ENCODE measurements at places on chromosomes 5 and 9.

DNA sequence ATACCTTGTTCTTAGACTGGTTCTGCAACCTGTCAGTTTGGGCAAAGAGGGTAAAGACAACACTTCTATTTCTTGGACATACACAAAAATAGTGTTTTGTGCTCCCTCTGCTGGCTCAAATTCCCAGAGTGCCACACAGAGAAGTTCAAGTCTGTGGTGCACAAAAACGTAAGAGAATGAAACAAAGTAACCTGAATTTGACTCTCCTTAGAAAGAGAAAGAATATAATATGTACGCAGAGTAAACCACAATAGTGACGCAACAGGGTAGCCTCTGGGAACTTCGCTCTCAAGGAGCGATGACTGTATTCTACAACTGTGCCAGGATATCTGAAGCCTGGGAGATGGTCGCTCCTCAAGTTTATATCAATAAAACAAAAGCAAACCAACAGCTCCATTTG lies 18.5 kb downstream of the DDX31 start:
- no peak for DNase-seq

DNA sequence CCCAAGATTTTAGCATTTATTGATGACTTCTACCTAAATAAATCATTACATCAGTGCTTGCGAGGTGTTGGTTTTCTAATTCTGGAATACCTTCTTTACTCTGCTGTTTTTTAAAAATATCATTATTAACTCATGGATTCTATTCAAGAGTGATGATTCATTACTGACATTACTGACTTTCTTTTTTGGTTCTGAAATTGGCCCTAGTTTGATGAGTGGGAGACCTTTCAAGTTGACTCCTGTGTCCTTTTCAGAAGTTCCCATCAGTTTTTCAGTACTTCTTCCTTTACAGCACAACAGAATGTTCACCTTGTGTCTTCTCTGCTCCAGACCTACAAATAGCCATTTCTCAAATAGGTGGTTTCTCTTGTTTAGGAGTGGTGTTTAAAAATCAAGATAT lies 114.1 kb downstream of the PCSK5 start:
- no peak for DNase-seq

GRCh38 chr5:143057580-143057999 lies 287.4 kb downstream of the ARHGAP26 start:
- DNase-seq: no peak

- DNase-seq: no peak
These were observed 40.7 kb downstream of the SPTAN1 start for GRCh38 chr9:128593039-128593438.

DNA sequence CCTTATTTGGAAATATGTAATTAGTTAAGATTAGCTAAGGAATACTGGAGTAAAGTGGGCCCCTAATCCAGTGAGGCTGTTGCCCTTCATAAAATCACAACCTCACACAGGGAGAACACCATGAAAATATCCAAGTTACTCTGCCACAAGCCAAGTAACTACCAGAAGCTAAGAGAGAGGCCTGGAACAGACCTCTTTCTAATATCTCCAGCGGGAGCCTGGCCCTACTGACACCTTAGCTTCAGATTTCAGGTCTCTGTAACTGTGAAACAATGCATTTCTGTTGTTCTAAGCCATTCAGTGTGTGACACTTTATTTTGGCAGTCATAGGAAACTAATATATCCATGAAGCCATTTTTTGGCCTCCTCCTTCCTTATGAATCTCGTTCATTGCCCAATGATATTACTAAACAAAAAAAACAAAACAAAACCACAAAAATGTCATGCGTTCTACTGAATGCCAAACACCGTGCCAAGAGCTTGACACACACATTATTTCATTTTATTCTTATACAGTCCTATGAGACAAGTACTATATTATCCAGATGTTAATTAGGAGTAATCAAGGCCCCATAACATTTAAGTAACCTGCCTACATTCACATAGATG lies 699.0 kb downstream of the MAT2B start:
- DNase-seq: no peak

DNA sequence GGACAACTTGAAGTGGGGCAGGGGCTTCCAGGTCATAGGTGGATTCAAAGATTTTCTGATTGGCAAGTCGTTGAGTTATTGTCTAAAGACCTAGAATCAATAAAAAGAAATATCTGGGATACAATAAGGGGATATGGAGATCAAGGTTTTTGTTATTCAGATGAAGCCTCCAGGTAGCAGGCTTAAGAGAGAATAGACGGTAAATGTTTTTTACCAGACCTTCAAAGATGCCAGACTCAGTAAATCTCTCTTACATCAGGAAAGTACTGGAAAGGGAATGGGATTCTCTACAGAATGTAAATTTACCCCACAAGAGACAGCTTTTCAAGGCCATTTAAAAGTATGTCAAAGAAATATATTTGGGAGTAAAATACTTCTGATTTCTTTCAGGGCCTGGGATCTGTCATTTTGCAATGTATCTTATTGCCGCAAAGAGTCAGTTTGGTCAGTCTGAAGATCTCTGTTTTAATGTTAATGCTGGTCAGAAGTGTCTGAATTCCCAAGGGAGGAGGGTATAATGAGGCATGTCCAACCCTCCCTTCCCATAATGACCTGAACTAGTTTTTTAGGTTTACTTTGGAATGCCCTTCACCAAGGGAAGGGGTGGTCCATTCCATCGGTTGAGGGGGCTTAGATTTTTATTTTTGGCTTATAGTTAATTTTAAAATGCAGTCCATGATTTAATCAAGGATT lies 13.6 kb upstream of the LYSMD3 start:
- DNase-seq: no peak

- no peak for DNase-seq
These were observed 47.5 kb upstream of the PLPP1 start for GRCh38 chr5:55582256-55582655.

DNA sequence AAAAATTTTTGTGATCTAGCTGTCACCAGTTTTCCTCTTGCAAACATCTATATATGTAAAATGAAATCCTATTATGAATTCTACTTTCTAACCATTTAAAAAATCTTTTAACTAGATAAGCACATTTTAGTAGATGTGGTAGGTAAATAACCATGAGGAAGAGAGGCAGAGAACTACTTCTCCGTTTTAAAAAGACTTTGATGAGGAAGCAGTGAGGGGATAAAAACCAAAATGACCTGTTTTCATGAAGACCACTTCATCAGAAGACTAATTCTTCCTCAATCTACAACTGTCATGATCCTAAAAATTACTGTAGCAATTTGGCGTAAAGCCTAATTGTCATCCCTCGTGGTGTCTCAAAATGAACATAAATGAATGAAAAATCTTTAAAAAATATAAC lies 15.7 kb upstream of the ERBIN start:
- no peak for DNase-seq

DNA sequence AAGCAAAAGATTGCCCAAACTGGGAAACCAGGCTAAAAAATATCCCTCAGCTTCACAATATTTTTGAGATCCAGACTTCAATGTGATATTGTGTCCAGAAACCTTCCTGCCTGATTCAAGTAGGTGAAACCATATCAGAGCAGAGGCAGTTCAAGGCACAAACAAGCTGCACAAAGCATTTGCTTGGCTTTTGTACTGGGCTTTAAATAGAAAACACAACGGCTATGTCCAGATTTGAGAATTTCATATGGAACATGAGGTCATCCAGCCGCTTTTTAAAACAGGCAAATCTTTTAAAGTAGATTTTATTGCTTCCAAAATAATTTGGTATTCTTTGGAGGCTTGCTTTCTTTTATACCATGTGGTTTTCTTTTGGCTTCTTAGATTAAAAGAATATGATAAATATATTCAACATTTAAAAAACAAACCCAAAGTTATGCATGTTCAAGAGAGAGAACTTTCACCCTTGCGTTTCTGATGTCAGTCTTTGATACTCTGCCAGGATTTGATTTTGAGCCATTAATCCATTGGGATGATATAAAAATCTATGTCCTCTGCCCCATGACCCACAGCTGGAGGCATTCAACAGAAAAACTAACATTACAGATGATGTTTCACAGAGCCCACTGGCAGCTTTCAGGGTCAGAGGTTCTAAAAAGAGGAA lies 29.0 kb upstream of the CCDC112 start:
- no peak for DNase-seq

- no peak for DNase-seq
These were observed 35.6 kb upstream of the SMU1 start for GRCh38 chr9:33112094-33112493.

DNA sequence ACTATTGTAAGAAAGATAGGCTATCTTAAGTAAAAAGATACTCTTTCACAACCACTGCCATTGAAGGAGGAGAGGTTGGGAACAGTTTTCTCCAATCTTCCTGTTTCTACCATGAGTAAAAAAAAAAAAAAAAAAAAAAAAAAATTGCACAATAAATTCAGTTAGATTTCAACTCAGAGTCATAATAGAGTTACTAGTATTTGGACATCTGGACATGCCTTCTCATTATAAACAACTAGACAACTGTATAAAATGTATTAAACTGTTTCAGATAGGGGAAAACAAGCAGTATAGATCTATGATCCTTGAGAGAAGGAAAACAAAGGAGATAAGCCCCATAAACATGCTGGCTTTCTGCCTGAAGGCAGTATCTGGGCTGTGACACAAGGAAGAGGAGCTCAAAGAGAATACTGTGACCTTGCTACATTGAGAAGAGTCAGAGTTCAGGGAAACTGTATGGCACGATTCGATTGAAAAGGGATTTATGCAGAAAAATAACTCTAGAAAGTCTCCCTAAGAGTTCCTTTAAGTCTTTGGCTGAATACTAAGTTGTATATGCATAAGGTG lies 249.2 kb upstream of the POU5F2 start:
- DNase-seq: no peak

- no peak for DNase-seq
These were observed 6.2 kb upstream of the CKS2 start for GRCh38 chr9:89304834-89305188.

DNA sequence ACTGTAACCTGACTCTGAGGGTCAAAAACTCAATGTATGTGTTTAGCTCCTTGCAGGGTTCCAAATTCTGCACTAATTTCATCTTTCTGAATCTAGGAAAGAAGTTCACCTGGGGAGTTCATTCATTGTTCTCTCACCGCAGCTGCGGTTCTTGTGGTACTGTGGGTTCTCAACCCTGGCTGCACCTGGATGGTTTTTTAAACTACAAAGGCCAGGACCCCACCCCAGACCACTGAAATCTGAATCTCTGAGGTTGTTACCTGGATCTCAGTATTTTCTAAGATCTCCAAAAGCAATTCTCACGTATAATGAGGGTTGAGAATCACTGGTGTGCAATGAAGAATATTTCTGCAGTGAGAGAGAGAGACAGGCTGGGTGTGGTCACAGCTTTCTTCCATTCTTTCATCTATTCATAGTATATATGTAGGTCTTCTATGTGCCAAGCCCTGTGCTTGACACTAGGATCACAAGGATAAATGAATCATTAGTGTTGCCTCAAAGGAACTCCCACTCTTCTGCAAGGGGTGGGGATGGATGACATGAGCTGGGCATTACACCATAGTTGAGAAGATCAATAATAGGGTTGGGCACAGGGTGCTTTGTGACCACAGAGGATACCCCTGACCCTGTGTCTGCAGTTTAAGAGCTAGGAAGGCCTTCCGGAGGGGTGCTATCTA lies 109.8 kb downstream of the GALNT10 start:
- DNase-seq: no peak

- no peak for DNase-seq
These were observed 68.8 kb downstream of the ITGA1 start for GRCh38 chr5:52856564-52856963.

- DNase-seq: no peak
These were observed 5.8 kb downstream of the TMEM268 start for GRCh38 chr9:114616684-114617520.

DNA sequence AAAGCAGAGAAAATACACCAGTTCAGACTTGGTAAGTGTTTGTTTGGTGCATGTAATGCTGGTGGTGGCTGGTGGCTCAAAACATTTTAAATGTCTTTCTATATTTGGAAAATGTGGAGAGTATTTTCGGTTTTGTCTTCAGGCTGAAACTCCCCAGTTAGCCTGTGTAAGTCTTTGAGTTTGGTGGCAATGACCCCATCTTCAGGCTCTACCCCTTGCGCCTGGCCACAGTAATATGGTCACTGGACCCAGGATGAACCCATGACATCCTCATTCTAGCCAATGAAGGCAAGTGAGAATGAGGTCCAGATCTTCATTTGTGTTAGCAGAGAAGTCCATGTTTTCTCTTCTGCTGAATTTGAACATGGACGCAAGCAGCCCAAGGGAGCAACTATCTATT lies 422.6 kb downstream of the BRINP1 start:
- no peak for DNase-seq

- no peak for DNase-seq
These were observed 54.9 kb downstream of the FGF18 start for GRCh38 chr5:171474230-171474813.

GRCh38 chr9:23962101-23962500 lies 136.1 kb upstream of the ELAVL2 start:
- DNase-seq: no peak

DNA sequence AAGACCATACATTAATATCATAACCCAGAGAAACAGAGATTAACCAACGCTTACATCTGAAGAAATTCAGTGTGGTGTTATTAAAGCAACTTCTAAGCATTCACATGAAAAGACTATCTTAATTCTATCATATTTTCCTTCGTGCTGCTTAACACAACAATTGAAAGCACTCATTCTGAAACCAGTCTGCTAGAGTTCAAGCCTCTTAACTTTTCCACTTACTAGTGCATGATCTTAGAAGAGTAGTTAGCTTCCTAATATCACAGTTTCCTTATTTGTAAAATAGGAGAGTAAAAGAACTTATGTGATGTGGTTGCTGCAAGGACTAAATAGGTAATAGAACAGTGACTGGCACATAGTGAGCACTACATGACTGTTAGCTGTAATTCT lies 379.3 kb downstream of the TRIM36 start:
- DNase-seq: no peak

- no peak for DNase-seq
These were observed 35.6 kb downstream of the NNT start for GRCh38 chr5:43638546-43638945.

- no peak for DNase-seq
These were observed 52.1 kb downstream of the C9orf50 start for GRCh38 chr9:129568560-129569501.

DNA sequence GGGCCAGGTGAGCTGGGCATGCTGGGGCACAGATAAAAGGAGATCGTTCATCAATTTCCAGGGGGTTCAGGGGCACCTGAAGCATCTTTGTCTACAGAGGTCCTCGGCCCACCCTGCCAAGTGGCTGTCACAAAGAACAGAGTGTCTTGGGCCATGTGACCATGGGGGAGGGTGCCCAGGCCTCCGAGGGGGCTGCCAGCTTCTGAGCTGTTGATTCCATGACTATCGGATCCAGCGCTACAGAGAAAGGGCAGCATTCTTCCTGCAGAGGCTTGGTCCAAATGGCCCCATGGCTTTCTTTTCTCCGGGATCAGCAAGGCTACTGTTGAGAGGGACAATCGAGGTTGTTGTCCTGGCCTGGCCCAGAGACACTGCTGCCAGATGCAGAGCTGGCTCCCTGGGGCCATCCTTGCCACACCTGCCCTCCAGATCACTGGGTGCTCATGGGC lies 289.2 kb downstream of the ZSWIM6 start:
- no peak for DNase-seq

GRCh38 chr5:872301-872700 lies 20.3 kb downstream of the BRD9 start:
- no peak for DNase-seq
